Upper lobe of left lung (tissue), 6 donors: ENCODE measurements at places on chromosomes 1 and 21.

- DNase-seq = no peak
Observed at GRCh38 chr1:95584315-95584714, 350.3 kb downstream of the RWDD3 start.

DNA sequence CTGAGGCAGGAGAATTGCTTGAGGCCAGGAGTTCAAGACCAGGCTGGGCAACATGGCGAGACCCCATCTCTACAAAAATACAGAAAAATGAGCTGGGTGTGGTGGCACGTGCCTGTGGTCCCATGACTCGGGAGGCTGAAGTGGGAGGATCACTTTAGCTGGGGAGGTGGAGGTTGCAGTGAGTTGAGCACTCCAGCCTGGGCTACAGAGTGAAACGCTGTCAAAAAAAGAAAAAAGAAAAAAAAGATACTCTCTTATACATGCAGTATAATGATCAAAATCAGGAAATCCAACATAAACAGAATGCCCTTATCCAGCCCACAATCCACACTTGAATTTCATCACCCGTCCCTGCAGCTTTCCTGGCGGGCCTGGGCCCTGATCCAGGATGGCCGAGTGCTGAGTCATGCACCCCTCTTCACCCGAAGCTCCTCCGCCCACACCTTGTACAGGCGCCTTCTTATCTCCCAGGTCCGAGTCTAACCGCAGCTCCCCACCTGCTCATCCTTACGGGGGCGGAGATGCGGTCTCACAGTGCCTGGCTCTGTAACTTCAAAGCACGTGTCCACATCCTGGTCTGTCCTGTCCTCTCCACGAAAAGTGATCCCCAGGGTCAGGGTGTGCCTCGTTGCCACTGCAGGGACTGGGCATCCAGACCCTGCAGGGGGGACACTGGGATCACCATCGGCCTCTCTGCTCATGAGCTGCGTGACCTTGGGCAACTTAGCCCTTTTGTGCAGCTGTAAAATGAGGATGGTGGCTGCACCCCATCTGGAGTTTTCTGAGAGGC lies 120.2 kb upstream of the SLC45A1 start:
- peak; percentile 82 for DNase-seq

- DNase-seq = no peak
Observed at GRCh38 chr1:101144671-101145448, 92.0 kb upstream of the S1PR1 start.

DNA sequence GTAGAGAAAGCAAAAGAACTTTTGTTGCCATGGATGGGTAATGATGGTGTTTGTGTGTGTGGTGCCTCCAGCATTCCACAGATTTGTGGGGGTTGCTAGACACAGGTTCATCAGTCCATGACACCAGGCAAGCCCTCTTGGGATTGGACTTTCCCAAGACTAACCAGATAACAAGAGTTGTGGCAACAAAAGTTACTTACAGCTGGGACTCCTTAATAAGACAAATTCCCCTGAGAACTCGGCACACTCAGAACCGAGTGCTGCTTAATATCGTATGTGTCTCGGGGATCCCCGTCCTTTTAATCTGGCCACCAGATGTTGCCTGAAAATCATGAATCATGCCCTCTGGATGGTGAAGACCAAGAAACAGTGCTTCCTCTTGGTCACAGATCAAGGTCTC lies 193.3 kb downstream of the AJAP1 start:
- no peak for DNase-seq

DNA sequence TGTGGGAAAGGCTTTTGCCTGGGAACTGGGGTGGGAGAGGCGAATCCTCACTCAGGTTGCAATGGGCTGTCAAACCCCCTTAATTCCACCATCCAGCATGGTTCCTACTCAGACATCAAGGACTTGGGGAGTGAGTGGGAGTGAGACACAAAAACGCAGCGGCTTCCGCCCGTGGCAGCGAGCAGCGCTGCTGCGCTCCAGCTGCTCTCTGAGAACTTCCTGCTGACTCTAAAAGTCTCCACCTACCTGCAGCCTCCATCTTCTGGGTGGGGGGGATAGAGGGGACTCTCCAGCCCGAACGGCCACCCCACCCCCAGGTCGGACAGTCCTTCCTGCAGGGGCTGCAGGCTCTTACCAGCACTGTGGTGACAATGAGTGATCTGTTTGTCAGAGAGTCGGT lies 184.4 kb downstream of the GRIK3 start:
- DNase-seq = peak; percentile 66

- DNase-seq = no peak
Observed at GRCh38 chr1:188023206-188023605, 1194.5 kb downstream of the PLA2G4A start.

DNA sequence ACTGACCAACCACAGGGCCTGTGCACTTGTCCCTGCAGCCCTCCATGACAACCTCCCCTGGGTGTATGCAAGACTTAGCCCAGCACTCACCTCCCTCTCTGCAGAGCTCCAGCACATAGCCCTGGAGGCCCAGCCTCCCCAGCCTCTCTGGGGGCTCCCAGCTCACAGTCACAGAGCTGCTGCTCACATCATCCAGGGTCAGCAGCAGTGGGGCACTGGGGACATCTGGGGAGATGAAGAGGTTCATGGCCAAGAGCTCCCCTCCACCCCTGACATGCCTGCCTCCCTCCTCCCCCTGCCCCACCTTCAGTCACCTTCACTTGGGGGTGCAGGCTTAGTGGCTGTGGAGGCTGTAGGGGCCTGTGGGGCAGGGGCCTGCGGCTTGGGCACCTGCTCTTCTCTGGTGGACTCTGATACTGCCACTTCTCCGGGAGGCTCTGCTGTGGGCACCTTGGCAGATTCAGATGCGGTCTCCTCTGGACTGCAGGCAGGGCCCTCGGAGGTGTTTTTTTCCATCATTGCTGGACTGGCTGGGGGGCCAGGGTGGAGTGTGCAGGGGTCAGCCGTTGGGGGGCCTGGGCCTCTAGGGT lies at the start of gene MYBPH:
TSS of gene MYBPH (minus strand) at position 590 of the 590 bp plus-strand sequence. CDS start at position 519, 71 bp downstream.
- no peak for DNase-seq

GRCh38 chr1:59669752-59670312 lies 144.9 kb upstream of the HOOK1 start:
- no peak for DNase-seq

DNA sequence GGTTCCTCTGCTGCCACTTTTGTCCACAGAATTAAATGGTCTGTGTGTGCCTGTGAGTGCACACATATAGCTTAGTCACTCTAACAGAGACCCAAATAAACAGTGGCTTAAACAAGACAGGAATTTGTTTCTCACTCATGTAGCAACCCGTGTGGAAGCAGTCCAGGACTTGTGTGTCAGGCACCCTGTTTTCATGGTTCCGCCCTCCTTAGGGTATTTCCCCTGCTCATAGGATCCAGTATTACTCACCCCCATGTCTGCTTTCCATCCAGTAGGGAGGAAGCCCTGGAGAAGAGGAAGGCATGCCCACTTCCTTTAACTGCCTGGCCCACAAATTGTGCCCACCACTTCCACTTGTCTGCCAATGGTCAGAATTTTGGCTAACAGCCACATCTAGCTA lies 41.3 kb upstream of the TACSTD2 start:
- DNase-seq = no peak

DNA sequence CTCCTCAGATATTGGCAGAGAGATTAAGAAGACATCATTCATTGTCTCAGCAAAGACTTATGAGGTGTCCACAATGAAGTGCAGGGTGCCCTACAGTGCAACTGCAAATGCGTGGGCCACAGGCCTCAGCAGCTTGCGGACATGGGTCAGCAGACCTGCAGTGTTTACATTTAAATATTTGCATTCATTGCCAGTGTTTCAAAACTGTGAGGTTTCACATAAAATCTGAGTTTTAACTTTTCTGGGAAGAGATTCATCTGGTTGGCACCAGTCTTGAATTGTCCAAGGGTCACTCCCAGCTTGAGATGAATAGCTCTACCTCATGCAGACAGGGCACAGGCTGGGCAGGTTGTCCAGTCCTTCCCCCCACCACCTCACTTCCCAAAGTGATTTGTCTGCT lies 286.8 kb upstream of the DUSP10 start:
- DNase-seq = no peak

DNA sequence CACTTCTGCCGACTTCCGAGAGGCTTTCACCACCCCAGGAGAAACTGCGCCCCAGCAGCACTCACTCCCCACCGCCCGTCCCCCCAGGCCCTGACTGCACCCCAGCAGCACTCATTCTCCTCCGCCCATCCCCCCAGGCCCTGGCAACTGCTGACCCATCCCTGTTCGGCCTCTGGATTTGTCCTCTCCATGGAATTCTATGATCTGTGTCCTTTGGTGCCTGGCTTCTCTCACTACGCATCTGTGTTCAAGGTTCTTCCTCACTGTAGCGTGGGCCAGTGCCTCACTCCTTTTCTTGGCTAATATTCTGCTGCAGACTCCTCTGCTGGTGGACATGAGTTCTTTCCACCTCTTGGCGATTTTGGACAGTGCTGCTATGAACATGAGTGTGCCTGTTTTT lies 121.8 kb upstream of the ARHGEF16 start:
- DNase-seq = peak; percentile 44

- no peak for DNase-seq
Observed at GRCh38 chr21:38908537-38908936, 102.8 kb downstream of the ETS2 start.

GRCh38 chr1:201754353-201754752 lies 74.6 kb upstream of the IPO9 start:
- no peak for DNase-seq

GRCh38 chr1:114154963-114155322 lies 1.3 kb upstream of the SYT6 start:
- DNase-seq = no peak

DNA sequence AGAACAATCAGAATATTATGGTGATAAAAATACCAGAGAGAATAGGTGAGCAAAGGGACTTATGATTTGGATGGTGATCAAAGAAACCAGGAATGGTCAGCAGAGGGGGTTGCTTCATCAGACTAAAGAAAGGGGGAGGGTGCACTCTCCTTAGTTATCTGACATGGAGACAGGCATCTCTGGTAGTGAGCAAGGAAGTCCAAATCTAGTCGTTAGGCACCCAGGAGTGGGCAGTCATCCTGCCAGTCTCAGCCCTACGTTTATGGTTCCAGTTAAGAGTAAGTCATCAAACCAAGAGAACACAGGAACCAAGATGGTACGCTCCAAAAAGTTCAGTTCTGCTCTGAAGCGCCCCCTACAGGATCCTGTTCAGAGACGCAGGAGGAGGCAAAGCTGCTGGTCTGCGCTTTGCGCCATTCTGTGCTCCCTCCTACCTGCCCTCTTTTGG lies 28.6 kb downstream of the EBNA1BP2 start:
- no peak for DNase-seq

DNA sequence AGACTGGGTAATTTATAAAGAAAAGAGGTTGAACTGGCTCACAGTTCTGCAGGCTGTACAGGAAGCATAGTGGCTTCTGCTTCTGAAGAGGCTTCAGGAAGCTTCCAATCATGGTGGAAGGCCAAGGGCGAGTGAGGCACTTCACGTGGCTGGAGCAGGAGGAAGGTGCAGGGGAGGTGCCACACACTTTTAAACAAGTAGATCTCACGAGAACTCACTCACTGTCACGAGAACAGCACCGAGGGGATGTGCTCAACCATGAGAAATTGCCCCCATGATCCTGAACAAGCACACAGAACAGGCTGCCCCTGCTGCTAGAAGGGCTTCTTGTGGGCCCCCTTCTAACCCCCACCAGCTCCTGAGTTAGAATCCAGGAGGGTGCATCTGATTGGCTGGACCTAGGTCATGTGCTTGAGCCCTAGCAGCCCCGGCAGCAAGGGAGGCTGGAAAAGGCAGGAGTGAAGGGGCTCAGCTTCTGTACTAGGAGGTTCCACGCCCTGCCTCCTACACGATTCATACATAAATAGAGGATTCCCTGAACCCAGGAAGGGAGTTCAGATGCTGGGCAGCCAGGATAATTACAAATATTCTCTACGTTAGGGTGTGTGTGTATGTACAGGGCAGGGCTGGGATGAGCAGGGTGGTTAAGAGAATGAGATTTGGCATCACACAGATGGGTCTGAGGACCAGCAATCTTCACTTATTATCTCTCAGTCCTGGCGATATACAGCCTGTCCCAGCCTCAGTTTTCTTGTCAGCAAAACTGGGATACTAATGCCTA lies 72.8 kb upstream of the ATP5PO start:
- DNase-seq = no peak

DNA sequence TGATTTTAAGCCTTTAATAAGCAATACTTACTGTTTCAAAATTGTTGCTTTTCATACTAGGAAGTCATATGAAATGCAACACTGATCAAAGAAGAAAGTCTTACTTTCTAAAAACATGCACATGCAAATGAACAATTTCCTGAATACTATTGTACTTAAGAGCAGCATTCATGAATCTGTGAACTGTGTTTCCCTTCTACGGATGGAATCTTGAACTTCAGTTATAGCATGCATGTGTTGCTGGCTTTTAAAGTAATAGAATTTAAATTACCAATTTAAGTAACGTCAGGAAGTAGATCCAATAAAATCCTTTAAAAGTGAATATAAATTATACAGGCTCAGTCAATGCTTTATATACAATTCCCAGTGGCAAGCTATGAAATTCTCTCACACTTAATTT lies 348.9 kb downstream of the KCNT2 start:
- no peak for DNase-seq

DNA sequence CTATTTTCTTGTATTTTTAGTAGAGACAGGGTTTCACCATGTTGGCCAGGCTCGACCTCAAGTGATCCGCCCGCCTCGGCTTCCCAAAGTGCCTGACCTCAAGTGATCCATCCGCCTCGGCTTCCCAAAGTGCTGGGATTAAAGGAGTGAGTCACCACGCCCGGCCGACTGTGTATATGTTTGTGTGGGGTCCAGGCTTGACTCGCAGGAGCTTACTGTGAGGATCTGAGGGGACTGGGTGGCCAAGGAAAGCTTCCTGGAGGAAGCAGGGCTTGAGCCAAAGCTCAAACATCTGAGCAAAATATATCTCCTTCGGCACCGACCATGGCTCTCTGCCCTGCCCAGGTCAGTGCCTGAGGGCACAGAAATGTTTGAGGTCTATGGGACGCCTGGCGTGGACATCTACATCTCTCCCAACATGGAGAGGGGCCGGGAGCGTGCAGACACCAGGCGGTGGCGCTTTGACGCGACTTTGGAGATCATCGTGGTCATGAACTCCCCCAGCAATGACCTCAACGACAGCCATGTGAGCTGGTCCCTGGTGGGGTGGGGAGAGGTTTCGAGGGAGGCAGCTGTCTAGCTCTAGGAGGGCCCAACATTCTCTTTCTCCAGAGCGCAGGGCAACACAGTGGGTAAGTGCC lies 10.5 kb downstream of the PADI3 start:
- DNase-seq = no peak

DNA sequence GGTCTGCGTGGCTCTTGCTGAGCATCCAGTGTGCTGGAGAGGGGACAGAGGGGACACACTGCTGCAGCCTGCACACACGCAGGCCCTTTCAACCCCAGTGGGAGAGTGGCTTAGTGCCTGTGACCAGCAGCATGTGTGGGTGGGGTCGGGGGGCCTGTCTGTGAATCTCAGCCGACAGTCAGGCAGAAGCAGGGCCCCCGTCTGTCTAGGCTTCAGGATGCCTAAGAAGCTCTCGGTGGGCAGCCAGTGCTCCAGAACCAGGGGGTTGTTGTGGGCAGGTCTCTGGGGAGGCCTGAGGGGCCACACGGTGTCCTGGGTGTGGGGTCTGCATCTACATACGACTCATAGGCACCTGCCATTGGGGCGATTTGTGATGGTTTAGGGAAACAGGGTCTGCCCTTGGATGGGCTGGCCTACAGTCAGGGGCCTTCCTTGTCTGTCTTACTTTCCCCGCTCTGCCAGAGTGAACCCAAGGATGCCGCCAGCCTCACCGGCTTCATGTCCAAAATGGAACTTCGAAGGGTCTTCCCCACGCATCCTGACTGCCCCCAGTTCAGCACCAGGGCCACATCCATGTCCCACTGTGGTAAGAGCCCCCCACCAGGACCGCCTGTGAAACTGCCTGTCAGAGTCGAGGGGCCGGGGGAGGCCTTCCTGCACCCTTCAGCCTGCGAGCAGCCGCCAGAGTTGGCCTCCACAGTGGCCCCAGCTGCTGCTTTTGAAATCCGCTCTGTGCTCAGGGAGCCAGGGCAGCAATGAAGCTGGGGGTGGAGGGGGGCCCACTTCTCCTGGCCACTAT lies 1.6 kb downstream of the CCDC27 start:
- DNase-seq = no peak
